Stimulated activated CD8-positive, alpha-beta memory T cell treated with anti-CD3 and anti-CD28 coated beads, Interleukin-4, amount 100 ng/mL, for 1 hour (primary cell): ENCODE measurements at places on chromosomes 2 and 18.

- DNase-seq, result no peak
Observed at GRCh38 chr2:108916796-108917421, 72.1 kb downstream of the EDAR start.

DNA sequence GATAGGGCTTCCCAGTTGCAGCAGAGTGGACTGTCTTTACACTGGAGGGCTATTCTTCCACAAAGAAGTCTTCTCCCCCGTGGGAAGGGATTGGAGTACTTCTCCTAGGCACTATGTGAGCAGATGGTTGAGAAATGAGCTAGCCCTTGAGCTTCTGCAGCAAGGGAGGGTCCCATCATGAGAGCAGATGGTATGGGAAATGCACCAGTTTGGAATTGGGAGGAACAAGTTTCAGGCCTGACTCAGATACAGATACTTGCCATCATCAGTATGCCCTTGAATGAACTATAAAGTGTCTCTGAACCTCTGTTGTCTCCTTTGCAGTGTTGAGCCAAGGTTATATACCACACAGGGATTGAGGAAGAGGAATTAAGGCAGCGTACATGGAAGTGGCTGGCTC is 757.4 kb downstream of the RNF144A start:
- DNase-seq, result no peak

- no peak for DNase-seq
Observed at GRCh38 chr18:80148326-80149199, 39.5 kb downstream of the ADNP2 start.

- DNase-seq, result no peak
Observed at GRCh38 chr2:60023256-60023985, 530.0 kb downstream of the BCL11A start.

DNA sequence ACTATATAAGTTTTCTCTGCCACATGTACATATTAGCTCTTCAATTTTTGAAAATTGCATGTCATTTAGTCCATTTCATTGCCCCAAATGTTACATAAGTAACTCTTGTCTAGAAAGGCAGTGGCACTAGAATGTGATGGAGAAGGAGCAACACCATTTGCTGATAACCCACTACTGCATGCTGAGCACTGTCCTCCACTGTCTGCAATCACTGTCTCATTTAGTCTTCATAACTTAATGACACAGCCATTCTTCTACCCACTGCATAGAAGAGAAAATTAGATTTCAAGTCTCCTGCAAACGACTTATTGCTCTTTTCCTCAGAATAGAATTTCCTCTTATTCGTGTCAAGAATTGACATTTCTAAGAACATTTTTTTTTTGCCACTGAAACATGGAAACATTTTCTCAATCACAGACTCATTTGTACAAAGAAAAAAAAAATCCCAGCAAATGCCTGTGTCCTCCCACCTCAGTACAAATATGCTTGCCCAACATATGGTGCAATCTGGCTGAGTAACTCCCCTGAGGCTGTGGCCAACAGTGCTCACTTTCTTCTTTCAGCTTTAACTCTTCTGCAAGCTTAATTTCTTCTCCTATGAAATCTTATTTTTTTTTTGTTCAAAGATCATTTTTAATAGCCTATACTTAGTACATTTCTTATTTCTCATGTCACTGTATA is 768.6 kb upstream of the HS6ST1 start:
- no peak for DNase-seq

DNA sequence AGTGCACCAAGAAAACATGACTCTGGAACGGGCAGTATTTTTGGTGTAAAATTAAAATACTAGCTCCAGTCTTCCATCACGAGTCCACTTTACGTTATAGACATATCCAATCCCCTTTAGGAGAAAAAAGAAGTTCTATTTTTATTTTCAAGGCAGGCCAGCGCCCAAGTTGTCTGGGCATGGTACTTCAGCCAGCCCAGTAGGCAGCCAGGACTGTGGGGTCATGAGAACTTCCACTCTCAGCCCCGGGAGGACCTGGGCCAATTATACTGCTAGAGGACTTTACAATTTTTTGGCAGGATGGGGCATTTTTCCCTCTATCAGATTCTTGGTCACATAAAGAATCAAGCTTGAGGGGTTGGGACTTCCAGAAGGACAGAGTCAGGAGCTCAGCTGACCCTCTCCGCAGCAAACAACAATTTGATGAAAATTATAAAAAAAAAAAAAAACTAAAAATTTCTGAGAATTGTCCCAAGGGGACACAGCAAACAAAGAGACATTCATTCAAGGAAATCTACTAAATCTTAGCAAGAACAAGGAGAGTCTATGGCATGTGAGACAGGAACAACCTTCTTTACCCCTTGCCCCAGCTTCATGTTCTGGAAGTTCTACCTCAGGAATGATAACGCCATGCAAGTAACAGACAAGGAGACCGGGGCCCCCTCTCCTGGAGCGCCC is 37.3 kb upstream of the B3GNT2 start:
- no peak for DNase-seq

- no peak for DNase-seq
Observed at GRCh38 chr18:77209587-77209986, 40.1 kb upstream of the GALR1 start.

DNA sequence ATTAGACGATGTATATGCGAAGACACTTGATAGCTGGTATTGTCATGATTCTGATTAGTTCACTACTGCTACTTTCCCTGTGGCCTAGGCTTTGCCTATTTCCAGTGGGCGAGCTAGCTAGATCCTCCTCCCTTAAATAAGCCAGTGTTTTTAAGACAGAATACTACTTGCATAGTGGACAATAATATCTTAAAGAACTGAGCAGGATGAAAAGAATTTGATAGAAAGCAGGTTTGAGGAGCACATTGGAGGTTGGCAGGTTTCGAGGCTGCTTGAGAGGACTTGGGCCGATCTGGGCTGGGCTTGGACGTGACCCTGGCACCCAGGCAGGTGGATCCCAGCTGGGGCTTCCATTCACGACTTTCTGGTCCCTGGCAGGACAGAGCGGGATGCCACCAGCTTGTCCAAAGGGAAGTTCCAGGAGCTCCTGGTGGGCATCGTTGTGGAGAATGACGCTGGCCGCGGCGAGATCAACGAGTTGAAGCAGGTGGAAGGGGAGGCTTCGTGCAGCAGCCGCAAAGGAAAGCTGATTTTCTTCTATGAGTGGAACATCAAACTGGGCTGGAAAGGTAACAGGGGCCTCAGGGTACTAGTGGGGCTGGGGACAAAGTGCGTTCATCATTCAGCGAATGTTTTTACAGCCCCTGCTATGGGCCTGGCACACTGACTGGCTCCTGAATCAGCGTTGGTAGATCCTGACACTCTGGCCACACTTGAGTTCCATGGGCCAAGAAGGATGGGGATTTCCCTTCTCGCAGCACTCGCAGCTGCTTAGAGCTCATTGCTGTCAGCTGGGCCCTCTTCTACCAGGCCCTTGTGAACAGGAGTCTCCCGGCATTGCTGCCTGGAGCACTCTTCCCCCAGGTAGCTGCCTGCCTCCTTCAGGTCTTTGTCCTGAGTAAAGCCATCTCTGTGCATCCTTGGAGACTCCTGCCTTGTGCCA is 16.9 kb downstream of the C2orf74 start:
- no peak for DNase-seq

DNA sequence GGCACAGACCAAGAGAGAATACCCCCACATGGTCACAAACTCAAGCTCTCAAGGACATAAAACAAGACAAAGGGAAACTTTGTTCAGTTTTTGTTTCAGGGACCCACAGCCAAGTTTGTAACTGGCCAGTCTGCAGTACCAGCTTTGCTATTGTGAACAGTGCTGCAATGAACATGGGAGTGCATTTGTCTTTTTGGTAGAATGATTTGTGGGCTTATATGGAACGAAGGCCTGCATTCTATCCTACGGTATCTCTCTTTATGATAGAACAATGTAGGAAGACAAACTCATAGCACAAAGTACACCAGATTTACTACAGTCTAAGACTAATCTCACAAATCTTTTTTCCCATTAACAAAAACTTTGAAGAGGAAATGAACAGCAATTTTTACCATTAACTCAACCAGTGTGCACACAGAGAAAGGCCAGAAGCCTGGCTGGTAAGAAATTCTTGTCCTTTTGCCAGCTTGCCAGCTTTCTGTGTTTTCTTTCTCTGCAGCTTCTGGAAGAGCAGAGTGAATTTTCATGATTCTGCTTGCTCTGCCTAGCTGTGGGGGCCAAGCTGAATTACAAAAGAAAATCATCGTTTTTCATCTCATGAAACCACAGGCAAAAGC is 37.1 kb upstream of the FEZ2 start:
- DNase-seq, result no peak

DNA sequence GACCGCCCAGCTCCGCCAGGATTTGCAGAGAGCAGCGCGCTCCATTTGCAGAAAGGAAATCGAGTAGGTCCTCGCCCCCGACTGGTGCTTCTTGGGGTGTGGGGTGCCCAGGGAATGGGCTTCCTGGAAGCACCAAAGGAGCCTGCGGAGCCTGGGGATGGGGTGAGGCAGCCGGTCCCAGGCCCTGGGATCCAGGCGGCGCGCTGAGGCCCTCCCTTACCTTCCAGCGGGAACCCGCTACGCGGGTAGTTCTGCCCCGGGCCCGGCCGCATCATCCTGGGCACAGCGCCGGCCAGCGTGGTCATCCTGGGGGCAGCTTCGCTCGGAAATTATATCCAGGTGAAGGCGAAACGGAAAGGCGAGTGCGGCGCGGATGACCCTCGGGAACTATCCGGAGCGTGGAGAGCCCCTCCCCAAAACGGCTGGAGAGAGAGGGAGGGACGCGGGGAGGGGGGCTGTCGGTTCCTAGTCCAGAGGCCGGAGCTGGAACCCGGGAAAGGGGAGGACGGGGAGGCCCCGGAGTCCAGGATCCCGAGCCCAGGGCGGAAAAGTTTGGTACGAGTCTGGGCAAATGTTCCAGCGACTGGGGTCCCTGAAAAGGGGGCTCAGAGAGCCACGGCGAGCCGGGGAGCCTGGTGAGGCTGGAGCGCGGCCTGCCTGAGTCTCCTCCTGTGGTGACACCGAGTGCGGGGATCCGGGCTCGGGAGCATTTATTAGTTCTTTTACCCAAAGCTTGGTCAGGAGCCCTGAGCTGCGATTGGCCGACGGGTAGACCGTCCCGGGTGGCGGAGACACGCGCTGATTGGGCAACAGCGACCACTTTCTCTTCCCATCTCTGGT is at the start of gene PAX3:
TSS of gene PAX3 (minus strand) at position 688 of the 840 bp plus-strand sequence. CDS start at position 305, 383 bp downstream.
- no peak for DNase-seq

DNA sequence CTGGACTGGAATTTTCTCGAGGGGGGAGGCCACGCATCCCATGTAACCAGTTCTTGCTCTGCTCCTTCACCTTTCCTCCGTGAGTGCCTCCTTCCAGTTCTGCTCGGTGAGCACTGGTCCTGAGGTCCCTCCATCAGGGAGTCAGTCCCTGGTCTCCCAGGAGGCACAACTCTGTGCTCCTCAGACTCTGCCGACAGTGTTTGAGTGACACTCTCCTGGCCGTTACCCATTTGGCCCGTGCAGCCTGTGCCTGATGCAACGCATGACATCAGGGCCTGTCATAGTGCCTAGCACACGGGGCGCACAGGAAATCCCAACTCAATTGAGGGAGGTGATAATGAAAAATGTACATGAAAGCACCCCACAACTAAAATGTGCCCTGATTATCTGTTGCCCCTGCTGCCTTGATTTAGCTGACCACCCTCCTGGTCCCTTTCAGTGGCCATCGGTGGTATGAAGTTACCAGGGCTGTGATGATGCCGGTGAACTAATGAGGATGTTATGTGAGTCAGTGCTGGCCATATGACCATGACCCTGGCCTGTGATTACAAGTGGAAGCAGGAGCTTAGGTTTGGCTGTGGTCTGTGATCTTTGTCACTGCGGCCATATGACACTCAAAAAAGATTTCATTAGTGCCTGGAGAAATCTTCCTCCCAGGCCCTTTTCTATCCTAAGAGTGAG is 144.6 kb downstream of the TDRD15 start:
- no peak for DNase-seq

DNA sequence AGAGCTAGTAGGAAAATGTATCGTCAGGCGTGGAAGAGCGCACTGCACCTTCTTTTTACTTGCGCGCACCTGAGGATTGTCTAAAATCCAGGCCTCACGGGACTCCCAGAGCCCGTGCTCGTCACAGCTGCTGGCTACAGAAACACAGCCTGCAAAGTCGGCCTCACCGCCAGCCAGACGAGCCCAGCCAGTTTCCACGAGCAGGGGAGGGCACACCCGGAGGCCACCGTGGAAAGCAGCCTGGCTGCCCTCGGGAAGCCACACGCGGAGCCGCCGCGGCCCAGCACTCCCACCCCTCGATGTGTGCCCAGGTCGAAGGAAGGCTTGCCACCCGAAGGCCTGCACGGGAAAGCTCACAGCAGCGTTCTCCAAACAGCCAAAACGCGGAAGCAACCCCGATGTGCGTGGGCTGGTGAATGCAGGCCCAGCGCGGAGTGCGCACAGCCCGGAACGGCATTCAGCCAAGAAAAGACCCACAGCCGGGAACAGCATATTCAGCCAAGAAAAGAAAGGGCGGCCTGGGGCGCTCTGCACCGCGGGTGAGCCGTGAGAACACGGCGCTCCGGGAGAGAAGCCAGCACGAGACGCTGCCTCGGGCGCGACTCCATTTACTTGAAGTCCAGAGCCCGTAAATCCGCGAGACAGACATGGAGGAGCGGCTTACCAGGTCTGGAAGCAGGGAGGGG is 53.9 kb upstream of the SALL3 start:
- no peak for DNase-seq

- no peak for DNase-seq
Observed at GRCh38 chr2:54482715-54483114, 26.6 kb downstream of the SPTBN1 start.

- DNase-seq, result no peak
Observed at GRCh38 chr18:58102875-58103274, 58.8 kb downstream of the NEDD4L start.

- DNase-seq, result no peak
Observed at GRCh38 chr2:44188696-44189095, 20.0 kb downstream of the PPM1B start.

- no peak for DNase-seq
Observed at GRCh38 chr2:158131919-158132566, 30.4 kb downstream of the UPP2 start.

DNA sequence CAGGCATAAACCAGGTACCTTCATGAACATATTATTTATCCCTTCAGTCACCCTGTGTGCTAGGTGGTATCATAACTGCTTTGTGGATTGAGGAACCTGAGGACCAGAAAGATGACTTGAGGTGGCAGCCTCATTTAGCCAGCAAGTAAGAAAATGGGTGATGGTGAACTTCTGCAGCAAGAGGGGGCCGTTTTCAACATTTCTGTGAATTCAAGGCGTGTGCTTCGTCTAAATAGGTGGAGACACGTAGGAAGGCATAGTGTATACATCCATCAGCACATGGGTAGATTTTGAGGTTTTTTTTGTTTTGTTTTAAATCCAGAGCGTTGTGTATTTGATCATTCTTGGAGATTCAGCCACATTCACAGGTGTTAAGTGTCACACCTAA is 118.7 kb downstream of the SPTBN1 start:
- DNase-seq, result no peak

- DNase-seq, result no peak
Observed at GRCh38 chr2:43047187-43047780, 179.1 kb downstream of the ZFP36L2 start.
